ENCODE measurements at places on chromosomes 4 and X. TPM values are rescaled to one million over a fixed set of nuclear protein-coding genes. Genes with fewer than 3 reads are reported as not detected.

Gene TNIP3
- 2.3 TPM for polyA plus RNA-seq

DNA sequence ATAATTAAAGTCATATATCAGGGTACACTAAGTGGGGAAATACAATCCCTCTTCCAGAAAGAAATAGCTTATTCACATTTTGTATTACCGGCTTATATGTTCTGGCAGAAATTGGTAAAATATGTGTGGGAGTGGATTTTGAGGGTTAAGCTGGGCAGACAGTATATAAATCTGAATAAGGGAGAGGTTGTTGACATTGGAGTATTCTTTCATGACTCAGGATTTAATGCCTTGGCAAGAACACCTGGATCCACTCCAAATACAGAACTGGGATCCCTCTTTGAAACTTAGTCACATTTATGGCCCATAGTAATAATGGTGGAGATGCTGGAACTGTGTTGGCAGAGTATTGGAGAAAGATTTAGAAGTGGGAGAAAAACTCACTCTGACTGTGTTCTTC lies 54.3 kb upstream of the TET2 start:
- DNase-seq = no peak

Gene SULT1E1
- 500 TPM for polyA plus RNA-seq

DNA sequence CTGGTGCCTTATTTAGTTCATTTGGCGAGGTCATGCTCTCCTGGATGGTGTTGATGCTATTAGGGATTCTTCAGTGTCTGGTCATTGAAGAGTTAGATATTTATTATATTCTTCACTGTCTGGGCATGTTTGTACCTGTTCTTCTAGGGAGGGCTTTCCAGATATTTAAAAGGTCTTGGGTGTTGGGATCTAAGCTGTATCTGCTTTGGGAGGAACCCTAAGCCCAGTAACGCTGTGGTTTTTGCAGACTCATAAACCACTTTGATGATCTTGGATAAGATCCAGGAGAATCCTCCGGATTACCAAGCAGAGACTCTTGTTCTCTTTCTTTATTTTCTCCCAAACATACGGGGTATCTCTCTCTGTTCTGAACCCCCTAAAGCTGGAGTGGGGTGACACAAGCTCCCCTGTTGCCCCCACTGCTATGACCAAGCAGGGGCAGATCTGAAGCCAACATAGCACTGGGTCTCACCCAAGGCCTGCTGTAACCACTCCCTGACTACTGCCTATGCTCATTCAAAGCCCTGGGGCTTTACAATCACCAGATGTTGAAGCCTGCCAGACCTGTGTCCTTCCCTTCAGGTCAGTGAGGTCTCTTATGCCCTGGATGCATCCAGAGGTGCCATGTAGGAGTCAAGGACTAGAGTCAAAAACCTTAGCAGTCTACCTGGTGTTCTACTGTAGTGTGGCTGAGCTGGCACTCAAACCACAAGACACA lies 187.6 kb downstream of the GUCY2F start:
- no peak for DNase-seq

Gene CTSO
- 34.4 TPM for polyA plus RNA-seq

DNA sequence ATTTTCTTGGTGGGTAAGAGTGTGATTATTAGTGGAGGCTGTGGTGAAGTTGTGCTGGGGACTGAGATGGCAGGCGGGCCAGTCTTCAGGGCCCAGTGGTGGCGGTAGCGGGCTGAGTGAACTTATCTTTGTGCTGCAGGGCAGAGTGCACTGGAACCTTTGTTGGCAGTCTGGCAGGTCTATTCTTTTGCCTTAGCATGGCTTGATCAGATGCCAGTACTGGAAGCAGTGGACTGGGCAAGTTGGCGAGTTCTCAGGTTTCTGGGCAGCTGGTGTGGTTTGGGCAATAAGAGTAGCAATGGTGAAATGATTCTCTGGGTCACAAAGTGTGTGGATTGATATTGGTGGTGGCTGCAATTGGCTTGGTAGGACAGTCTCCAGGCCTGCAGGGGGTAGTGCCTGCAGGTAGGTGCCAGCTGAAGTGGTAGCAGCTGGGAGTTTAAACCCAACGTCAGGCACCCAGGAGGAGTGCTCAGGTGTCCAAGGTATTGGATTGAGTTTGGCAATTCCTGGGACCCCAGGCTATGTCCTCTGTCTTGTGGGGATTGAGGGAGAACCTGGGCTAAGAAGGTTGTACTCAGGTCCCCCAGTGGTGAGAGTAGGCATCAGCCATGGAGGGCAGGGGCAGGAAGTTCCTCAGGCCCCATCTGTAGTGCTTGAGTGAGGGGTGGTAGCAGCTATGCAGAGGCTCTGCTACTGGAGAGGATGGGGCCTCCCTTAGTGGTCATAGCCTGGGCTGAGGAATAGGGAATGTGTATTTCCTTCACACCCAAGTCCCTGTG lies 34.9 kb upstream of the SLC25A14 start:
- DNase-seq = no peak

DNA sequence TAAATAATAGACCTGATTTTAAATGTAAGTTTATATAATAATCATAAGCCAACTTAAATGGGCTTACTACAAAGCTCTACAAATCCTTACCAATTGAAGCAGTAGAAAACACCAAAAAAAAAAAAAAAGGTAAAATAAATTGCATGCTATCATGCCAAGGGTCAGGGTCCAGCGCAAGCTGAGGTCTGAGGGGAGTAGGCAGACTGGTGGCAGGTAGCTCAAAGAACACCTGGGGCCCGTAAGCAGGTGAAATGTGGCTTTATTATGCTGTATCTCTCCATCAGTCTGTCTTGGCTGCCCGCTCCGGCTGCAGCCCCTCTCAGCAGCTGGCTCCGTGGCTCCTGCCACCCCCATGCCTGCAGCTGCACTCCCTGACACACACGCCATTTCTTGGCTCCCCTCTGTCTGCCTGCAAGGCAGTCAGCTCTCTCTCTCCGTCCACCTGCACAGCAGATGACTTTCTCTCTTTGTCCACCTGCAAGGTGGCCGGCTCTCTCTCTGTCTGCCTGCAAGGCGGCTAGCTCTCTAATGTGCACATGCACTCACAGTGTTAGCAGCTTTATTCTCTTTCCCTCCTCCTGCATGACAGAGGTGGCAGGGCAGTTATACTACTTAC lies 209.4 kb upstream of the UGT8 start:
- no peak for DNase-seq

- no peak for DNase-seq
Measured at GRCh38 chr4:155529272-155529671, 137.4 kb upstream of the GUCY1A1 start.

DNA sequence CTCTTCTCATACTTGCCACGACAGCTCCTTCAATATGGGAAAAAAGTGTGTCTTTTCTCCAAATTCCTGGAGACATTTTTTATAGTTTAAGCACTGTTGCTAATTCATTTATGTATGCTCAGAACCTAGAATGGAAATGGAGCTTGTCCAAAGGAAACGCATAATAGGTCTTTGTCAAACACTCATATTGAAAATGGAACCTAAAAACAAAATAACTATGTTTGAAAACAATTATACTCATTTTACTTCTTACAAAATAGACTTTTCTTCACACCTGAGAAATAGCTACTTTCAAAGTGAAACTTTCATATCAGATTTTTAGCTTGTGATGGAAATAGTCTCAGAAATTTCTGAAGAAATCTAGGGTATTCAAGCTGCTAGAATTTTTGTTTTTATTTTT lies 529.7 kb upstream of the BOD1L1 start:
- no peak for DNase-seq

Gene TMEM47
- polyA plus RNA-seq = 28.3 TPM

DNA sequence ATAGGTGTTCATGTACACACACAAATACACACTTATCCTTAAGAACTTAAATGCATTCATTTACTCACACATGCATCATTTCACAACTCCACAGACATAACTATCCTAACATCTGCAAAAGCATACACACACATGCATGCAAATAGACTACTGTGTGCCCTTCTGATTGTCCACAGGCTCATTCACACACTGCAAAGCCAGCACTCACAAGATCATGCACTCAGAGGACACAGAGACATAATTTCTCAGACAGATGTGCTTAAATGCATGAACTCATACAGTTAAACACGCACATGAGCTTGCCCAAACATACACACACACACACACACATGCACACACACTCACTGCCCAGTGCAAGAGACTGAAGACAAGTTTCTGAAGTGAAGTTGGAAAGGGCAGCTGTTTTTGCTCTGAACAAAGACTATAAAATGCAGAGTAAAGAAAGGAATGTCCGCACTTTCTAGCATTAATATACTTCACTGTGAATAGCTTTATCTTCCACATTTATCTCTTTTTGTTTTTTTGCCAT lies 1018.0 kb upstream of the HS3ST1 start:
- peak; percentile 41 for DNase-seq

DNA sequence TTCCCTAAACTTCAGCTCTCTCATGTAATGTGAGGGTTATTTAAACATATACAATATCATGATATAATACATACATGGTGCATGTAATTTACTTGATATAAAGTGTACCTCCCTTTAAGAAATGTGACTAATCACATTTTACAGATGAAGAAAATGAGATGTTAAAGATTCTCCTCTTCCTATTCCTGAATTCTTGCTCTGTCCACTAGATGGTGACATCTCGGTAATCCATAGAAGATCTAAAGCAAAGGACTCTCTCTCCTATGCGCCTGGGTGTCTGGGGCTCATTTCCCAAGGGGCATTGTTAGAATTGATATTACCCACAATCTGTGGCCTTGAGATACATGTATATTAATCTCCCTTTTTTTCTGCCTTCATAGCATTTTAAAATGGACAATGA lies 804.9 kb downstream of the RAB28 start:
- DNase-seq = no peak

GRCh38 chr4:475962-476361 lies 23.0 kb downstream of the ZNF721 start:
- DNase-seq = no peak

DNA sequence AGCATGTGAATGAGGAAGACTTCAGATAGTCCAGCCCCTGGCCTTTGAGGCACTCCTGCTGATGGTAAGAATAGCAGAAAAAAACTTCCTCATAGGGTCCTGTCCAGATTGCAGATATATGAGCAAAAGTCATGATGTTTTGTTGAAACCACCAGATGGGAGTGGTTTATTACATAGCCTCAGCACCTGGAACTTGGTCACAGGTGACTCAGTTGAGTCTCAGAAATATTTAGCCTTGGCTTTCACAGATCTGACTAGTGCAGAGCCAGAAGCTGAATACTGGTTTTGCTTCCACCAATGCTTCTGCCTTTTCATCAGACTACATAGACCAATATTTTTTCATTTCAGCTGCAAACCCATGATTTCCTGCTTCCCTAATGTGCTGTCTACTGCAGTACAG lies 994.9 kb upstream of the SLIT2 start:
- DNase-seq = no peak

- peak; percentile 7 for DNase-seq
Measured at GRCh38 chr4:179595671-179596410, 2153.6 kb upstream of the AGA start.

Gene MOB1B
- polyA plus RNA-seq = 35.0 TPM

DNA sequence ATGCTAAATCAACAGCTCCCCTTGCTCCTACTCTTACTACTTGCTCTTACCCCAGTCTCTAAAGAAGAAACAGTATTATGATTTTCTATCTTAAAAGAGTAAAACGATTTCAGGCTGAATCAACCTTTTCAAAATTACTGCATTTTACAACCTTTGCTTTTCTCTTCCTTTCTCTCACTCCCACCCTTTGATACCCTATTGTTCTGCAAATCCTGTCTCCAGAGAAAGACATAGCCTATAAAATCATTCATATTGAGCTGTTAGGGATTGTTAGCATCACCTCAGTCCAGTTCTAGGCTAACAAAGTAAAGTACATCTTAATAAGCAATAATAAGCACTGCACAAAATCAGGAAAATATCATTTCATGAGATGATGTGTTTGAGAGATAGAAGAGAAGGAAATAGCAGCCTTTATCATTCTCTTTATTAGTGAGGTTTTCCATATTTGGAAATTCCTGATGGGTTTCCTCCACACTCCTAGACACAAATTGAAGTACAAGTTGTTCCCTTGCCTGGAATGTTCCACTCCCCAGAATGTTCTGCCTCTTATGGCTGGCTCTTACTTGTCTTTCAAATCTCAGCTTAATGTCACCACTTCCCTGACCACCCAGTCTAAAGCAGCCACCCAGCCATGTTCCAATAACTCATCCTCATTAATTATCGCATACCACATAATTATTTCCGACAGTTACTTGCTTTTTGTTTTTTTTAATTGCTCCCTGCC lies 219.7 kb downstream of the PALLD start:
- DNase-seq = no peak

Gene FAM184B
- polyA plus RNA-seq = 0.47 TPM

Gene HERC6
- polyA plus RNA-seq = 9.6 TPM

Gene PHOX2B
- 0.11 TPM for polyA plus RNA-seq
